ENCODE measurements at places on chromosomes 12 and 14.

GRCh38 chr12:52351196-52352059 lies 15.9 kb downstream of the KRT85 start:
- DNase-seq: no peak

DNA sequence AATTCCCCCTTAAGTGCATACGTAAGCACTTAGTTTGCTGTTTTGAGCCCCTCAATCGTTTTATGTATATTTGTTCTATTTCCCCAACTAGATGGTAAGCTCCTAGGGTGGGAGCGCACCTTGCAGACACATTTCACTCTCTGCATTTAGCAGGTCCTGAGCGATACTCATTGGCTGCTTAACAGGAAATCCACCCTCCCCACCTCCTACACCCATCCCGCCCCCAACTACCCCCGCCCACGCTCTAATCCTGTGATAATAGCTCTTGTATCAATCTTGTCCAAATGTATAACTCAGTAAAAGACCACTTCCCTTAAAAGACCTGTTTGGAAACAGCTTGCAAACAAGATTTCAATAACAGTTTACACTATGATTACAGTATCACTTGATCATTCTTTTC lies 8.1 kb downstream of the LPAR5 start:
- no peak for DNase-seq

DNA sequence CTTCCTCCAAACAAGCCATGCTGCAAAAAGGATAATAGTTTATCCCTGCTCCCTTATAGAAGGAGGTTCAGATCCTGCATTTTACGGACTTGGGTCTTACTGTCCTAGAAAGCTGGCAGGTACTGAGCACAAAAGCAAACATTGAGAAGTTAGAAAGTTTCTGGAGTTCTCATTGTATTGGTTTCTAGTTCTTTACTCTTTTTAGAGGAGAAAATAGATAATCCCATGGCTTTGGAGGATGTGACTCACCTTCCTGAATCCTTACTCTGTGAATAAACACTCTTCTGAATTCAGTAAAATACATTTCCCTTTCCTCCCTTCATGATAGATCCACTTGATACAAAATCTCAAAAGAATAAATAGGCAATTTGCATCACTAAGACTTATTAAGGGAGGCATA lies 188.9 kb downstream of the NPAS3 start:
- no peak for DNase-seq

- DNase-seq: no peak
Observed at GRCh38 chr14:91098591-91098990, 15.3 kb upstream of the DGLUCY start.
